Muscle of leg (tissue), 16 donors: ENCODE measurements at places on chromosomes 4 and X.

GRCh38 chr4:123821861-123822260 lies 425.3 kb downstream of the SPRY1 start:
- peak; percentile 80 for DNase-seq
- H3K27ac ChIP-seq: no peak overlapping the region
- H3K4me3 ChIP-seq: no peak overlapping the region
- no peaks in the 10 kb centered on the region for H3K27me3 ChIP-seq
- no peaks in the 10 kb centered on the region for H3K36me3 ChIP-seq

- H3K27ac ChIP-seq: peak overlapping the region; percentile 86
- peaks cover 12% of the 10 kb centered on the region for H3K4me1 ChIP-seq
- peaks cover 22% of the 10 kb centered on the region for H3K27me3 ChIP-seq
- no peak overlapping the region for H3K4me3 ChIP-seq
- peak; percentile 81 for DNase-seq
Measured at GRCh38 chrX:20362268-20363267, 95.9 kb upstream of the RPS6KA3 start.

GRCh38 chr4:182272151-182272550 lies 28.9 kb downstream of the TENM3 start:
- no peak for DNase-seq
- H3K27ac ChIP-seq: no peak overlapping the region
- no peaks in the 10 kb centered on the region for H3K27me3 ChIP-seq

DNA sequence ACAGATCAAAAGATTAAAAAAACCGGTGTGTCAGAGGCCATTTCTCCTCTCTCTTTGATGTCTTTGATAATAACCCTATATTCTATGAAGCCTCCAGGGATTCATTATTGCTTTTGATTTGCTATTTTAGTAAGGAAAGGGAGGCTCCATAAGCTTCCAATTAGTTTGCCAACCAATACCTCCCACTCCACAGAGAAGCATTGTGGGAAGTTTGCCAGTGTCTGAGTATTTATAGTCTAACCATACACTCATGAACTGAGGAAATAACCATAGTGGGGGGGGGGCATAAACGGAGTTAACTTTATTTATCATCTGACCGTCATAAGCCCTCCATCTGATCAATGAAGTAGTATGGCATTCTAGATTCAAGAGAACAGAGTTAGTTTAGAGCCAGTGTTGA lies 1066.8 kb upstream of the PABPC4L start:
- H3K27me3 ChIP-seq: no peaks in the 10 kb centered on the region
- no peak overlapping the region for H3K27ac ChIP-seq
- DNase-seq: no peak
- H3K4me1 ChIP-seq: no peaks in the 10 kb centered on the region
- no peaks in the 10 kb centered on the region for H3K36me3 ChIP-seq
- H3K4me3 ChIP-seq: no peak overlapping the region

DNA sequence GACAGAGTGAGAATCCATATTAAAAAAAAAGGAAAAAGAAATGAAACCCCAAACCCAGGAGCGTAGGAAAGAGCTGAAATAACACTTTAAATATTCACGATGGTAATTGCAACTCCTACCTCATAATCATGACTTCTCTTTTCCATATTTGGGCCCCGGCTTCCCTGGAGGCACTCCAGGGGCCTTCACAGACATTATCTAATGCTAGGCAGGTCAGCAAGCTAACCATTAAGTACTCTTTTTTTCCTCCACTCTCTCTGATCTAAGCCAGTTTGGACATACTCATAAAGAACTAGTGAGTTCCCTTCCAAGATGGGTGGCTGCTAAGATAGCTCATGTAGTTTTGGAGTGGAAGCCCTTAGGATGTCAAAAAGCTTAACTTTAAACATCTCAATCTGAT lies 83.2 kb downstream of the SH3KBP1 start:
- H3K27ac ChIP-seq: no peak overlapping the region
- peaks cover 13% of the 10 kb centered on the region for H3K4me1 ChIP-seq
- no peaks in the 10 kb centered on the region for H3K36me3 ChIP-seq
- peak; percentile 65 for DNase-seq
- peaks cover 30% of the 10 kb centered on the region for H3K27me3 ChIP-seq
- H3K4me3 ChIP-seq: no peak overlapping the region

GRCh38 chr4:140637836-140638235 lies 69.1 kb upstream of the UCP1 start:
- H3K4me3 ChIP-seq: no peak overlapping the region
- H3K4me1 ChIP-seq: peaks cover 4% of the 10 kb centered on the region

DNA sequence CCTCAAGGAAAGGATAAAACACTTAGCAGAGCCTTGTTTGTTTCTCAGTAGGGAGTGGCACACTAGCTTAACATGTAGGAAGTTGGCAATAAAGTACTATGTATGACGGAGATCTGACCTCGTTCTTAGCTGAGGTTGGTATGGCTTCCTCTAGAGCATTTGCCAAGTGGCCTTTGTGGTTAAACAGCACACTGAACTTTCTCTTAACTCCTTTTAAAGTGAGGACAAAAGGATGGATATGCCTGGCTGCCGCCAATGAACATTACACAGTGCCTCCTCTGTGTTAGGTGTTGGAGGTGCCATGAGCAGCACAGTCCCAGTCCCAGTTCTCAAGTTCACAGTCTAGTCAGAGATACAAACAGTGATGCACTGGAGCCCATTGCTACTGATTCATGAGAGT lies 54.4 kb downstream of the VGLL1 start:
- peaks cover 14% of the 10 kb centered on the region for H3K27me3 ChIP-seq
- no peaks in the 10 kb centered on the region for H3K36me3 ChIP-seq
- no peak overlapping the region for H3K4me3 ChIP-seq
- no peak for DNase-seq
- no peaks in the 10 kb centered on the region for H3K4me1 ChIP-seq
- H3K27ac ChIP-seq: no peak overlapping the region

GRCh38 chrX:12360986-12361598 lies 222.8 kb downstream of the FRMPD4 start:
- DNase-seq: no peak
- H3K4me3 ChIP-seq: no peak overlapping the region
- no peaks in the 10 kb centered on the region for H3K4me1 ChIP-seq

DNA sequence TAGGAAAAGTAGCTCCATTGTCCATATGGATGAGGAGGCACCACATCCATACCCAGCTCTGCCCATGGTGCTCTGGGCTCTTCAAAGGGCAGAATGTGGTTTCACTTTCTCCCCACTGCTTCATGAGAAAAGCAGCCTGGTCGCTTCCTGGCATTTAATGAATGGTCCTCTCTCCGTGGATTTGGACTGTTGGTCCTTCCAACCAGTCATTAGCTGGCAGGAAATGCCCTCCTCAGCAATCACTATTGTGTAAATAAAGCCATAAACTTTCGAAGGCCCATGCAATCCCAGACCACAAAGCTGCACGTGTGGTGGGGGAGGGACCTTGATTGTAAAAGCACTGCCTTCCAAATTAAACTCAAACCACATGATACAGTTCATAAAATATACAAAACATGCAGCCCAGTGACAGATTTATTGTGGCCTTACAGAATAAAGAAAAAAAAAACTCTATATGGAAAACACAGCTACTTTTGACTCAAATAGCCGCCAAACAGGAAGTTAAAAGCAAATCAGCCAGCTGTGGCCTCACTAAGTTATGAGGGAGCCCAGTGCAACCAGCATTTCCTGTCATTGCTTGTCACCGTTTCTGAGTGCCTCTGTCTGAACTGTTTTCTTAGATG lies 8.1 kb downstream of the MBNL3 start:
- peak; percentile 85 for DNase-seq
- peak overlapping the region; percentile 8 for H3K4me3 ChIP-seq
- H3K27me3 ChIP-seq: peaks cover 5% of the 10 kb centered on the region

DNA sequence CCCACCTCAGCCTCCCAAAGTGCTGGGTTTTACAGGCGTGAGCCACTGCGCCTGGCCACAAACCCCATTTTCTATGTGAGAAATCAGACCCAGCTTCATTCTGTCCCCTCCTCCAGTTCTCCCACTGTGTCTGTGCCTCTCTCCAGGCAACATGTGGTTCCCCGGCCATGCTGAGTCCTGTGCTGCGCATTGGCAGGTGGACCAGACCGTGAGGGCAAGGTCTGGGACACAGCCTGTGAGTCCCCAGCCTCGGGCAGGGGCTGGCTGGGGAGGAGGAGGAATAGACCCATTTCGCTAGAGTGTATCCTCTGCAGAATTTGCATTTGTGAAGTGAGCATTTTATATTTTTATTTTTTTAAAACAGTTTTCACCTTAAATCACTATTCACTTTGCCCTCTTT lies 21.5 kb upstream of the CLDN24 start:
- H3K4me3 ChIP-seq: no peak overlapping the region
- DNase-seq: no peak
- H3K27ac ChIP-seq: no peak overlapping the region
- no peaks in the 10 kb centered on the region for H3K36me3 ChIP-seq

DNA sequence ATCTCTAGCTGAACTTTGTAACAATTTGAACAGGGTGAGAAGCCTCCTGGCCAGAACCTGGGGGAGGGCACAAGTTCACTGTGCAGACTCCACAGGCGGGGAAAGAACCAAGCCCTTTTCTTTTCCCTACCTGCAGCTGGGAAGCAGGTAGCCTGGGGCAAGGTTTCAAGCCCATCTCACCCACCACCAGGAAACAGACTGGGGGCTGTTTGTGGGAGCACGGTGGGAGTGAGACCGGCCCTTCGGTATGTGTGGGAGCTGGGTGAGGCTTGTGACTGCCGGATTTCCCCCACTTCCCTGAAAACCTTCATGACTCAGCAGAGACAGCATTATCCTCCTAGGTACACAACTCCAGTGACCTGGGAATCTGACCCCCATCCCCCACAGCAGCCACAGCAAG lies 211.7 kb downstream of the ZNF674 start:
- no peak overlapping the region for H3K27ac ChIP-seq
- no peaks in the 10 kb centered on the region for H3K4me1 ChIP-seq
- no peak for DNase-seq
- H3K27me3 ChIP-seq: peaks cover 18% of the 10 kb centered on the region
- no peak overlapping the region for H3K4me3 ChIP-seq

- no peaks in the 10 kb centered on the region for H3K4me1 ChIP-seq
- DNase-seq: no peak
- H3K27me3 ChIP-seq: no peaks in the 10 kb centered on the region
- no peak overlapping the region for H3K4me3 ChIP-seq
- no peaks in the 10 kb centered on the region for H3K36me3 ChIP-seq
- no peak overlapping the region for H3K27ac ChIP-seq
Measured at GRCh38 chr4:132124624-132124974, 1024.5 kb upstream of the PCDH10 start.

DNA sequence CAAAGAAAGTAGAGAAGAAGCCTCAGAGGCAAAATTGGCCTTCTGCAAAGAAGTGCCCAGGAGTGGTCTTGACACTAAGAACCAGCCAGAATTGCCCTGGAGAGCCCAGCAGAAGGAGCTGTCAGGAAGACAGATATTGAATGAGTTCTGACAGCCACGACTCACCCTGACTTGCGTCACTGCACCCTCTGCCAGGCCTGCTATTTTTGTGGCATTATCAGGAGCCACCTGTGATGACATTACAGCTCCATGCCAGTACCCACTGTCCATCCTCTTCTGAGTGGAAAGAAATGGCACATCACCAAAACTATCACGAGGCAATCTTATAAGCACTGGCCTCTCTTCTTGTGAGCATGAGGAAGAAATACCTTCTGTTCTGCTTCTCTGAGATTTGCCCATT lies 67.7 kb downstream of the SMIM20 start:
- DNase-seq: no peak
- no peak overlapping the region for H3K4me3 ChIP-seq
- no peaks in the 10 kb centered on the region for H3K36me3 ChIP-seq
- H3K27me3 ChIP-seq: no peaks in the 10 kb centered on the region
- H3K27ac ChIP-seq: no peak overlapping the region
- peaks cover 4% of the 10 kb centered on the region for H3K4me1 ChIP-seq

DNA sequence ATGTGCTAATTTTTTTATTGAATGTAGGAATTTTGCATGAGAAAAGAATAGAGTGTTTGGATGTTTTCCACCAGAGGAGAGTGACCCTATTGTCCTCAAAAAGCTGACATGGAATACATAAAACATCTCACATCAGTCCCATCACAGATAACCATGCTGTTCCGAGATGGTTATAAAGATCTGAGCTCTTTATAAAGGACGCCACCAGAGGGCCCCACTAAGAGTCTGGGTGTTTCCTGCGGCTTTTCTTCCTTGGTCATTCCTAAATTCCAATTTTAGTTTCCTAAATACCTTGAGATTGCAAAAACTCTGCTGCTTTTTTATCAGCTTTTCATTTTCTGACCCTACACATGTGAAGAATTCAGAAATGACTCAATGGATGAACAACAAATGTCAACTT lies 504.5 kb upstream of the FRG1 start:
- no peak for DNase-seq
- no peak overlapping the region for H3K4me3 ChIP-seq
- no peak overlapping the region for H3K27ac ChIP-seq

GRCh38 chr4:3302173-3302785 lies 9.5 kb downstream of the RGS12 start:
- H3K4me1 ChIP-seq: peaks cover 60% of the 10 kb centered on the region
- no peak overlapping the region for H3K4me3 ChIP-seq
- H3K27ac ChIP-seq: no peak overlapping the region
- H3K36me3 ChIP-seq: no peaks in the 10 kb centered on the region
- no peak for DNase-seq
- H3K27me3 ChIP-seq: no peaks in the 10 kb centered on the region

- peaks cover 22% of the 10 kb centered on the region for H3K4me1 ChIP-seq
- peak; percentile 41 for DNase-seq
- H3K36me3 ChIP-seq: no peaks in the 10 kb centered on the region
- H3K4me3 ChIP-seq: peak overlapping the region; percentile 50
- peak overlapping the region; percentile 82 for H3K27ac ChIP-seq
Measured at GRCh38 chrX:40099055-40099958, 1.5 kb upstream of the BCOR start.

GRCh38 chrX:148441387-148441786 lies 59.0 kb upstream of the AFF2 start:
- H3K36me3 ChIP-seq: no peaks in the 10 kb centered on the region
- H3K27ac ChIP-seq: no peak overlapping the region
- no peaks in the 10 kb centered on the region for H3K4me1 ChIP-seq

- peaks cover 11% of the 10 kb centered on the region for H3K27me3 ChIP-seq
- no peaks in the 10 kb centered on the region for H3K36me3 ChIP-seq
- DNase-seq: peak; percentile 61
- peaks cover 44% of the 10 kb centered on the region for H3K4me1 ChIP-seq
Measured at GRCh38 chr4:7295197-7295910, 103.0 kb downstream of the SORCS2 start.

DNA sequence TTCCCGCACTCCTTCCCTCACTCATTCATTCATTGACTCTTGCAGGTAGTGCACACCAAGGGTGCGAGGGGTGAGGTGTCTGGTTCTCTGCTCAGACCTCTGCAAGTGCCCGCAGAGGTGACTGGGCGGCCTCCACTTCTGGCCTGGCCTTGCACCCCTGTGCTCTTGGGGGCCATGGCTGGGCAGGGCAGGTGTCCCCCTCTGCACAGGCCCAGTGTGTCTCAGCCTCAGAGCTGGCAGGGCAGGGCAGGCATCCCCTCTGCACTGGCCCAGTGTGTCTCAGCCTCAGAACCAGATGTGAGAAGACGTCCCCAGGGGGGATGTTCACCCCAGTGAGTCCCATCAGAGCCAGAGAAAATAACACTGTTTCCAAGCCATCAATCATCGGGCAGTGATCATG lies 16.8 kb downstream of the CPZ start:
- no peaks in the 10 kb centered on the region for H3K36me3 ChIP-seq
- peaks cover 9% of the 10 kb centered on the region for H3K27me3 ChIP-seq
- H3K4me3 ChIP-seq: no peak overlapping the region
- H3K4me1 ChIP-seq: peaks cover 4% of the 10 kb centered on the region
- no peak overlapping the region for H3K27ac ChIP-seq

GRCh38 chrX:107871136-107871535 lies 45.5 kb downstream of the MID2 start:
- H3K4me1 ChIP-seq: no peaks in the 10 kb centered on the region
- no peak overlapping the region for H3K4me3 ChIP-seq
- no peak for DNase-seq
- peaks cover 23% of the 10 kb centered on the region for H3K27me3 ChIP-seq
- H3K36me3 ChIP-seq: no peaks in the 10 kb centered on the region
- H3K27ac ChIP-seq: no peak overlapping the region
